ENCODE measurements at places on chromosomes 7 and 10. TPM values are rescaled to one million over a fixed set of nuclear protein-coding genes. Genes with fewer than 3 reads are reported as not detected.

The EPDR1 gene
- total RNA-seq: 1.1 TPM

The ZNF398 gene
- 30.2 TPM for total RNA-seq

The LIPN gene
- 25.9 TPM for total RNA-seq

The GPR85 gene
- 0.17 TPM for total RNA-seq

The SYNPO2L gene
- not detected for total RNA-seq

GRCh38 chr10:115384665-115385064 lies 291.5 kb downstream of the ATRNL1 start:
- DNase-seq: no peak

DNA sequence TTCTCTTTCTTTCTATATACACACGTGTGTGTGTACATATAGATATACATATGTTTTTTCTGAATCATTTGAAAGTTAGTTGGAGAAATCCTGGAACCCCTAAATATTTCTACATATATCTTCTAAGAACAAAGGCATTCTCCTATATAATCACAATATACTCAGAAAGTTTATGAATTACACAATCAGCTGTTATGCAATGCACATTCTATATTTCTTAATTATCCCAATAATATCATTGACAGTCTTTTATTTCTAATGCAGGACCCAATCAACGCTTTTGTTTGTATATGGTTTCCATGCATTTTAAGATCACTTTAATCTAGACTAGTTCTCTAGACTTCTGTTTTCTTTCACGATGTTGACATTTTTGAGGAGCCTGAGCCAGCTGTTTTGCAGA lies 27.7 kb upstream of the ZNF746 start:
- DNase-seq: no peak

GRCh38 chr10:102904346-102904745 lies 13.7 kb upstream of the CNNM2 start:
- DNase-seq: no peak

DNA sequence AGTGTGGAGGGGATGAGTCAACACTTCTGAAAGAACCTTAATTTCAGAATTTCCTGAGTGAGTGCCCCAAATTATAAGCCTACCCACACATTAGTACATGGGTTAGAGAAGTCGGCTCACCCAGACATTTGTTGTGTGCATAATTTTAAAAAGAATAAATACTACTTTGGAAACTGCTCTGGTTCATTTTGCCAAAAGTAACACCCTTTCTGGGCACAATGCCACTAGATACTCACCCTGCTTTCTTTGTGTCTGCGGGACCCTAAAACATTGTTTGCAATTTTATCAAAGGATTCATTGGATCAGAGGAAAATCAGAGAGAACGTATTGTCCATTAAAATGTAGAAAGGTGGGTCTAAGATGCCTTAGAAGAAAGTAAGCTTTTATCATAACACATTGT lies 245.5 kb upstream of the NRP1 start:
- DNase-seq: no peak

- DNase-seq: no peak
Observed at GRCh38 chr7:115088893-115089292, 167.0 kb downstream of the MDFIC start.

DNA sequence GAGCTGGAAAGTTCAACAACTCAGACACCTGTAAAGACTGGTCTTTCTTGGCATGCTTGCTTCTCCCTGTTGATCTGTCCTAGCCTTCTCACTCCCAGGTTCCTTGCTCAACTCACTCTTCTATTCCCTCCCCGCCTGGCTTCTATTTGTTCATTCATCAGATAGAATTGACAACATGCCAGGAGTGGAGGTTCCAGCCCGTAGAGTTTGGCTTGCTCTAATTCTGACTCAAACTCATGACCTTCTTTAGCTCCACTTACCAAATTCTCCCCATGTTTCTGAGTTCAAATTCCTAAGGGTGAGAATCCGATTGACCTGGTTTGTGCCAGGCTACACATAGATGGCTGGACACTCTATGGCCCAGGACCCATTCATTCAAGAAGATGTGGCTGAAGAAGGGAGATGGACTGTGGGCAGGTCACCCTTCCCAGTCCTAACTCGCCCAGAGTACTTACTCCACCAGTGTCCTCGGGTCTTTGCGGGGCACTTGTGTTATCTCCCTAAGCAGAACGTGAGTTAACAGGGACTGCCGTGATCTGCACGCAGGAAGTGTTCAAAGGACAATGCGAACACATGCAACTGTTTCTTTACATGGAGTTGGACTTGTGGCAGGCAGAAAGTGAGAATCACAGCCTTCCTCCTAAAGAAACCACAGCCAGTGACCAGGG lies 4.0 kb upstream of the TMEM236 start:
- DNase-seq: peak; percentile 3

Measured in lower leg skin (tissue), 4 donors.